Iris pigment epithelial cell (primary cell): ENCODE measurements at places on chromosomes 11 and 22.

DNA sequence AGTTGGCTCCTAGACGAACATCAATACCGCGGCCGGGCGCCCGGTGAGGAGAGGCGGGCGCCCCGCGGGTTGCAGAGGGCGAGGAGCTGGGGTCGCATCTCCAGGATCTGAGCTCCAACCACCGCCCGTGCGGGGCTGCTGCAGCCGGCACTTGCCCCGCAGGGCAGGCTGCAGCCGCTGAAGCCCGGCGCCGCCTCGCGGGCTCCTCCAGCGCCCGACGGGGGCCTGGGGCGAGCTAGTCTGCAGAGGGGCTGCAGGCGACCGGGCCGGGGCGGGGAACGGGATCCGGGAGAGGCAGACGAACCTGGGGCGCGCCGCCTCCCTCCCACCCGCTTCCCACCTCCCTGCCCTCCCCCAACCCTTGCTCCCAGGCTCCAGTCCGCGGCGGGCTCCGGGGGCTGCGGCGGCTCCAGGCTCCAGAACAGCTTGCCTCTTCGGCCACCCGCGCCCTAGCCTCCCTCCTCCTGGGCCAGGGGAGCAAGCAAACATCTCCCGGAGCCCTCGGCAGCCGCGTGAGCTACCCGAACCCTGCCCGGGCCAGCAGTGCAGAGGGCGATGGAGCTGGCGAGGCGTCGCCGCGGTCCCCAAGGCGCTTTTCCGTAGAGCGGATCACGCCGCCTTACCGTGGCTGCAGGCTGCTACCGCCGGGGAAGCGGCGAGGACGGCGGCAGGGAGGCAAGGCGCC is 802 bp downstream of the TENM4 start:
- DNase-seq = peak; percentile 29

GRCh38 chr22:43014316-43014868 is 557 bp downstream of the PACSIN2 start:
- DNase-seq = no peak

GRCh38 chr11:64916040-64916774 is 802 bp downstream of the ATG2A start:
- peak; percentile 50 for DNase-seq

GRCh38 chr11:123885570-123885969 is at the start of gene TMEM225:
TSS of gene TMEM225 (minus strand) at chr11:123885670. CDS start at chr11:123885425, 245 bp downstream.
- DNase-seq = no peak

DNA sequence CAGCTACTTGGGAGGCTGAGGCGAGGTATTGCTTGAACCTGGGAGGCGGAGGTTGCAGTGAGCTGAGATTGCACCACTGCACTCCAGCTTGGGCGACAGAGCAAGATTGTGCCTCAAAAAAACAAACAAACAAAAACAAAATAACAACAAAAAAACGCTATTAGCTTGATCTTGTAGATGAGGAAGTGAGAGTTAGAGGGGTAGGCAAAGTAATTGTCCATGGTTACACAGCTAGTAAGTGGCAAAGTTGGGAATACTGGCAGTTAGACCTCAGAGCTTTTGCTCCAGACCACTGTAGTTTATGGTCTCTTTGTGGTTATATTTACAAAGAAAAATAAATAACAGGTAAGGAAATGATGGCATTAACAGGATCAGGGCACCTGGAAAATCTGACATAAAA is 15.1 kb downstream of the LDHC start:
- DNase-seq = no peak

DNA sequence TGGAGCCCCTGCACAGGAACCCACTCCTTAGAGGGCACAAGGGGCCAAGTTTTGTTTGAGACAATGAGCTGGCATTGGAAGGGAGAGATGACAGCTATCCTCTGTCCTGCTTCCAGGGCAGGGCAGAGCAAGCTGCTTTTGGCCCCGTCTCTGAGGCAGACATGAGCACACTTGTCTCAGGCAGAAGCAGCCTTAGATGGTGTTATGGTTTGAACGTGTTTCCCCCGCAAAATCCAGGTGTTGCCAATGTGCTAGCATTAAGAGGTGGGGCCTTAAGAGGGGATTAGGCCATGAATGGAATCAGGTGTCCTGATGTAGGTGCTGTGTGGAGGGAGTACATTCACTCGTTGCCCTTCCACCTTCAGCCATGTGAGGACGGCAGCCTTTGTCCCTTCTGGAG is 2.5 kb downstream of the TP53AIP1 start:
- DNase-seq = no peak

GRCh38 chr22:40335358-40335757 is 10.9 kb upstream of the ADSL start:
- no peak for DNase-seq

GRCh38 chr11:35242412-35243242 is 103.7 kb downstream of the CD44 start:
- DNase-seq = no peak

- peak; percentile 47 for DNase-seq
These were observed 5.3 kb downstream of the MALAT1 start for GRCh38 chr11:65503949-65504673.

GRCh38 chr11:10930972-10931760 is 73.3 kb upstream of the ZBED5 start:
- DNase-seq = peak; percentile 72

DNA sequence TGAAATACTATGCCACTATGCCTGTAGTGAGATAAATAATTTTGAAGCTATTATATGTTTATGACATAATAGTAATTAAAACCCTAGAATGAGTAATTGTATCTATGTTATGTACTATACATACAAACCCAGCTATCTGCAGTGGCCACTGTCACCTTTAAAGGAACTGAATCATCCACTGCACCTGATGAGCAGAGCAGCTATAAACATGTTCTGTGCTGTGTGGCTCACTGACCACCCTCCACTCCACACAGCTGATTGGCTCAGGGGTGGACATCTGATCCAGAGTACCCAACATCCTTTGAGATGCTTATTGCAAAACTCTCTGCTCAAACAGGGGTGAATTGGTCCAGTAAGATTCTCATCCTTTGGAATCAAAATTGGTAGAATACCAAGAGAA is 19.2 kb upstream of the RRAS2 start:
- DNase-seq = no peak

GRCh38 chr11:113338730-113339129 is 24.3 kb downstream of the TTC12 start:
- no peak for DNase-seq

GRCh38 chr11:38392176-38392575 is 1794.1 kb upstream of the RAG2 start:
- DNase-seq = no peak

GRCh38 chr11:20055312-20055711 is 105.0 kb downstream of the DBX1 start:
- no peak for DNase-seq

GRCh38 chr11:27357250-27357649 is 5.8 kb downstream of the CCDC34 start:
- DNase-seq = no peak

DNA sequence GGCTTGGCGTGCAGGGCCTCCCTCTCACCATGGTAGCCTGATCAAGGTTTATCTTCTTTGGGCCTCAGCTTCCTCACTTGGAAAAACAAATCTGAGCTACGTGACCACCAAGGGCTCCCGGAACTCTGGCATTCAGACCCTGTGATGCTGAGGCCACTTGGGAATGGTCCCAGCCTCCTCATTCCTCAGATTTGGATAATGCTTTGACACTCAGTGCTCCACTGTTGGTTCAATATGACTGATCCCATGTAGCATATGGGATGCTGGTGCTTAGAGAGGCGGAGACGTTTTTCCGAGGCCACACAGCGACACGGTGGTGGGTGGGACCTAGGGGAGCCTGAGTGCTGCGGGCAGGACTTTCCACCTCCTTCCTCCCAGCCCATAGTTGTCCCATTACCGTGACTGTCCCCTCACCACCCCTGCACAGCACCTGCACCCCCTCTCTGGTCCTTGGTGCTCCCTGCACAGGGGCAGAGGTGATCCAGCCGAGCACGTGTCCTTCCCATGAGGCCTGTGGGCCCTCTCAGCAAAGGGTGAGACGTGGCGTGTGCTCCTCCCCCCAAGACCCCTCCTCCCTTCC is 23.1 kb downstream of the MB start:
- DNase-seq = no peak
